ENCODE measurements at places on chromosomes 6 and 20.

GRCh38 chr6:15391500-15391899, 145.6 kb downstream of the JARID2 start:
- no peak for DNase-seq

DNA sequence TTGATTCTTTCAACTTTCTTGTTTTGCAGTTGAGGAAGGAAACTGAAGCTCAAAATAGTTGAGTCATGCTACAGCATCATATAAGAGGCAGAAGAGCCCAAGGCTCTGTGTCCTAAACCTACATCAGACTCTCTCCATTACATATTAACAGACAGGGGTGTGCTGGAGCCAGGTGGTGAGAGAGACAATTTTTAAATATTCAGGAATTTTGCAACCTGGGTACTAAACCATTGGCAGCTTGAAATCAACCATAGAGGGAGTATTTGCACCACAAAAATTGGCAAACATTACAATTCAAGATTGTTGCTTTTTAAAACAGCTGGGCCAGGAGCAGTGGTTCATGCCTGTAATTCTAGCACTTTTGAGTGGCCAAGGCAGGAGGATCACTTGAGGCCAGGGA, 65.8 kb upstream of the SOX4 start:
- DNase-seq = peak; percentile 10

GRCh38 chr20:32964575-32964974, 39.7 kb downstream of the SUN5 start:
- DNase-seq = no peak

DNA sequence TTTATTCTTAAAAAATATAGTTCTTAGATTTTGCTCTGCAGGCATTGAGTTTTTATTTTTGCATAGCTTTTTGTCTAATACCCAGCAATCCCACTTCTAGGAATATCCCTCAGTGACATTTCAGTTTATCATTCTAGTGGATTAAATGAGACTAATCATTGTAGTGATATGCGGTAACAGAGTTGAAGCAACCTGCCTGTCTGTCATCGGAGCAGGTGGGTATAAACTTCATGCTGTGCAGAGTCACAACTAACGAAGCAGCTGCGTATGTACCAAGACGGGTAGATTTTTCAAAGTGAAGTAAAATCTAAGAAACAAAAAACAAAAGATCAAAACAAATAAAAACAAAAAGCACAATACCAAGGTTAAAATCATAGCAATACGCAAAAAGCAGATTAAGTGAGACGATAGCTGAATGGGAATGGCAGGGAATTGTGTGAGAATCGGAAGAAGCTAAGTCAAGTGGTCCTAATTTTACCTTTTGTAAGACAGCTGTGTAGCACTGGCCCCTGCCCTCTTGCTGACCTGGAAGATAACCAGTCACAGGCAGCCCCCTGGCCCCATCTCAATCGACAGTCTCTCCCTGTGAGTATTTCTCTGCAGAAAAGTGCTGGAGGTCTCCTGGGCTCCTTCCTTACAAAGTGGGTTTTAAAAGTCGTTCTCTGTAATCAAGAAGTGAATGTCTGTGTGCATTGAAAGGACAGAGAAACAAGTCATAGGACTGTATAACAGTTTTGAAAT, 169.2 kb downstream of the OR2B2 start:
- no peak for DNase-seq
